Stimulated activated CD8-positive, alpha-beta memory T cell treated with anti-CD3 and anti-CD28 coated beads, Interleukin-7, amount 100 ng/mL, for 1 hour (primary cell): ENCODE measurements at places on chromosomes 12 and 14.

DNA sequence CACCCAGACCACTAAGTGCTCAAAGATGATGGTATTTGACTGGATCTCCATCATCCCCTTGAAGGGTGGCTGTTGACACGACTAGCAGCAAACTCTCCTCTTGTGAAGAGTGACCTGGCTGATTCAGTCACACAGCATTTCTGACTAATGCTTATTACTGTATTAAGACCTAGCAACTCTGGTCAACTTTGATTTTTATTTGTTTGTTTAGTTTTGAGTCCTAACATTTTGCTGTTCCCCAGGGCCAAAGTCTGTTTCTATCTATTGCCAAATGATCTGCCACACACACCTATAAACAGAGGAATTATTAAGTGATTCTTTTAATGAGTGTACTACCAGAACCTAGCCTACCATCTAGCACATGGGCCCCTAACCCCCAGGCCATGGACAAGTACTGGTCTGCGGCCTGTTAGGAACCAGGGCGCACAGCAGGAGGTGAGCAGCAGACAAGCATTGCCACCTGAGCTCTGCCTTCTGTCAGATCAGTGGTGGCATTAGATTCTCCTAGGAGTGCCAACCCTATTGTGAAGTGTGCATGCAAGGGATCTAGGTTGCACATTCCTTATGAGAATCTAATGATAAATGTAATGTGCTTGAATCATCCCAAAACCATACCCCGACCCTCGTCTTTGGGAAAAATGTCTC, 120.0 kb downstream of the RPS6KA5 start:
- DNase-seq = no peak

GRCh38 chr14:37658156-37658555, 62.7 kb downstream of the TTC6 start:
- no peak for DNase-seq

DNA sequence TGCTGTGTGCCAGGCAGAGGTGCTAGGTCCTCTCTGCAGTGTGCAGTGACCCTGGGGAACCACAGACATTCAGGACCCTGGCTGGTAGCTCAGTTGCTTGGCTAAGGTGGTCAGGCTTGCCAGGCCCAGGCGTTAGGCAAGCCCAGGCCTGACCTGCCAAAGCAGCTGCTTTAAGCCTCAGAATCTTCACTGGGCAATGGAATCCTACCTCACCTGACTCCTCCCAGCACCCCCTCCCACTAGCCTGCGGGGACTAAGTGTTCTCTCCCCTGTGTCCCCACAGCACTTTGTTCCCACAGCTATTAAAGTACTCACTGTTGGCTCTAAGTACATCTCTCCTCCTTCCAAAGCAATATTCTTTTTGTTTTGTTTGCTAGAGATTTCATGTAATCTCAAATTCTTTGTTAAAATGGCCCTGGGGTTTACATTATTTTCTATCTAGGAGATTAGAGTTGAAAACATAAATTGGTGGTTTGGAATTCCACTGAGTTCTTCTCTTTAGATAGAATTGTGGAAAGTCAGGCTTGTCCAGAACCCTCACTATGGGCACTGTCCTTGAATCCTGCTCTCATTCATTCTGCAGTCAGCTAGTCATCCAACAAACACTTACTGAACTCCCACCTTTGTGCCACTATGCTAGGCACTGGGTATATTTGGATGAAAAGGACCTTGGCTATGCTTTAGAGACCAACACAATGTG, 44.4 kb downstream of the DGLUCY start:
- no peak for DNase-seq

GRCh38 chr14:47220096-47220495, 455.3 kb downstream of the MDGA2 start:
- DNase-seq = no peak

GRCh38 chr14:38342803-38343202, 86.9 kb upstream of the CLEC14A start:
- no peak for DNase-seq

- no peak for DNase-seq
Observed at GRCh38 chr12:82780517-82780916, 93.8 kb downstream of the TMTC2 start.

- DNase-seq = no peak
Observed at GRCh38 chr12:77486872-77487271, 343.8 kb upstream of the NAV3 start.

DNA sequence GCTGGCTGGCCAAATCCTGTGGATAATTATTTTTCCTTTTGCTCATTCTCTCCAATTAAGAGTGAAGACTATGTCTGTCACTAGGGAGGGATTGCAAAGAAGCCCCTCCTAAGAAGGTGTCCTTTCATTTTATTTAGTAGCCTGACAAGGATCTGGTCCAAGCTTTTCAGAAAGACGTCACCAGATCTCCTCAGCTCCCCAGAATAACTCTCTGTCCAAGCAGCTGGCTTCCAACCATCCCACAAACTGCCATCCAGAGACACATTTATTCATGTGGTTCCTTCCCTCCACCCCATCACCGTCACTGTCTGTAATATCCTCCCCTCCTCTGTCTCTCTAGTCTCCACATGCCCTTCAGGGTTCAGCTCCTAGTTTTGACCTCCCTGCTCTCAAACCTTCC, 69.9 kb downstream of the PPM1H start:
- no peak for DNase-seq

GRCh38 chr14:48616931-48617330, 941.5 kb upstream of the MDGA2 start:
- DNase-seq = no peak

- DNase-seq = no peak
Observed at GRCh38 chr12:112285600-112286401, 96.4 kb downstream of the HECTD4 start.

DNA sequence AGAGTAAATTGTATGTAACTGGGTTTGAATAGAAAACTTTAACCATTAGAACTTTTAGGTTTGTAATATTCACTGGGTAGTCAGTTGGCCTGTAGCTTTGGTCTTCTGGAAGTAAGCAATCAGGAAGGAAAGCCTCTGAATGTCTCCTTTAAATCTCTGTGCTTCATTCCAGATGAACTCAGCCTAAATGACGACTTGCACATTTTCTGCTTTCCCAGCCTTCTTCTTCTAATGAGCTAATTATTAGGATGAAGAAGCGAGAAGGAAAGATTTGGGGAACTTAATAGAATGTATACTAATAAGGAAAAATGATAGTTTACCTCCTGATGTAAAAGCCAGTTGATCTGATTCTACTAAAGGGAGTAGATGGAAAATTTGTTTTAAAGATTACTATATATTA, 90.4 kb downstream of the MIA2 start:
- DNase-seq = no peak

DNA sequence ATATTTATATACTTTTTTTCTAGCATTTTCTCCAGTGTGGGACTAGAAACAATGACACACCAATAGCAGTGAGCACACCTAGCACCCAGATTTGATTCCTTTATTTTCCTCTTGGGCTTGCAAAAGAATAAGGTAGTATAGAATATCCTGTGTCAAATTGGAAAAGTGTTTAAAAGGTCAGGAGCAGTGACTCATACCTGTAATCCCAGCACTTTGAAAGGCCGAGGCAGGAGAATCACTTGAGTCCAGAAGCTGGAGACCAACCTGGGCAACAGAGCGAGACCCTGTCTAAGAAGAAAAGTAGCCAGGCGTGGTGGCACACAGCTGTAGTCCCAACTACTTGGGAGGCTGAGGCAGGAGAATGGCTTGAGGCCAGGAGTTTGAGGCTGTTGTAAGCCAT, 53.8 kb upstream of the SGPP1 start:
- no peak for DNase-seq

GRCh38 chr14:98840091-98840490, 431.9 kb downstream of the BCL11B start:
- DNase-seq = no peak

DNA sequence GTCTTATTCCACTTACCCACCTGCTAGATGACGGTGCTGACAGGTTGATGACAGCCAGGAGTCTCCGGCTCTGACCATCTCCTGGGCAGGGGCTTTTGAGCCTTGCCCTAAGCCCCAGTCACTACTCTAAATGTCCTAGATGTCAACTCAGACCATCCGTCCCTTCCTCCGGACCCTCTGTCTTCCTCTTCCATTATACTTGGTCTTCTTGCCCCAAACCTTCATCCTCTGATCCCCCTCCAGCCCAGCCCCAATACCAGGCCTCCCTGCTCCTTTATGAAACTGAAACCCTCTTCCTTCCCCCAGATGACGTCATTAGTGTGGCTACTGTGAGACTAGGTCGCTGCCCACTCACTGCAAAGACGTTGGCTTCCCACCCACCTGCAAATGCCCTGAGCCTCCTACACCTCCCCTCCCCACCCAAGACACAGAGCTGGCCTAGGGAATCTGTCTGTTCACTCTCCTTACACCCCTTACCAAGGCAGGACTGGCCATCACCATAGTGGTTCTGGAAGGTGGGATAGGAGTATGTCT, 10.1 kb downstream of the KRT71 start:
- no peak for DNase-seq

DNA sequence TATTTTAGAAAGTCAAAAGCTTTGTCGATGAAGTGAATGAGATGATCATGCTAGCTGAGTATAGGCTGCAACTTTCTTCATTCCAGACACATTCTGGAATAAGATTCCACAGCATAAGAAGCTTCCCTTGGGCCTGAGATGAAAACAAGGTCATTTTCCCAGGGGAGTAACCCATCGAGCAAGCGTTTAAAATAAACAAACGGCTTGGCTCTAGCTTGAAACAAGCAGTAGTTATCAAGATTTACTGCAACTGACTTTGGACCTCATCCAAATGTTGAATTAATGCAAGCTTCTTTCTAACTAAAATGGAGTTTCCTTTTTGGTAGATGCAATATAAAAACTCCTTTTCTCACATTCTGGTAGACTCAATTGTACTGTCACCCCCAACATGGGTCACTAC, 23.0 kb downstream of the KCNJ8 start:
- no peak for DNase-seq

- DNase-seq = no peak
Observed at GRCh38 chr12:110141389-110141788, 17.2 kb downstream of the IFT81 start.

- no peak for DNase-seq
Observed at GRCh38 chr14:68694516-68695235, 98.2 kb downstream of the ZFP36L1 start.

DNA sequence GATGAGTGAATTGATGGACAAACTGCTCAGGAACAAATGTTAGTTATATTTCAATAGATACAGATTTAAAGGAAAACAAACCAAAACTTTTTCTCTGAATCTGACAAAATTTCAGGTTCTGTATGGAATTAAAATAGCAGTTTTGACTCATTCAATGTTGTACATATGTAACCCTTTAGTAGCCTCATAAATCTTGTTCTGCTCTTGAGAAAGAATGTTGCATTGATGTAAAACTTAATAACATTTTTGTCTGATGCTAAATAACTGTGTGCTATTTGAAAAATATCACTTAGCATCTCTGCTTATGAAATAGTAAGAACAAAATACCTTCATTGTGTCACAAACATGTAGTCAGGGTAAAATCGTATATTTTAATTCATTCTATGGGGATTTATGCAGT, 168.9 kb upstream of the NOVA1 start:
- no peak for DNase-seq
